ENCODE measurements at places on chromosomes 12 and 14. TPM values are rescaled to one million over a fixed set of nuclear protein-coding genes. Genes with fewer than 3 reads are reported as not detected.

Gene SLC10A1
- not detected for total RNA-seq

Gene ADAMTS20
- total RNA-seq, result not detected

Gene HOXC10
- not detected for total RNA-seq

DNA sequence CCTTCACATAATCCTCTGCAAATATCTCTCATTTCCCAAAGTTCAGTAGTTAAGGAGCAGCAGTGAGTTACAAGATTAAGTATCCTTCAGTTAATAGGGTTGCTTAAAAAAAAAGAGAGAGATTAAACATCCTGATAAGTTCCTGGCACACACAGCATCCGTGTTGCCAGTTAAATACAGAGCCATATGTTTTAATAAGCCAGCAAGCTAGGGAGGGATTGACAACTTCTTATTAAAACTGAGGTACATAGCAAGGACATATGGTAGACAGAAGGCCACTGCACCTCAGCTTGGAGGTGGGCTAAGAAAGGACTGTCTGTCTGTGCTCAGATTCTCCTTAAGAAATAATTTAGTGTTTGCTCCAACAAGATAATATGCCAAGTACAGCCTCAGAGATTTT lies 9.6 kb upstream of the TMEM30B start:
- no peak for DNase-seq
- H3K4me1 ChIP-seq, result peaks cover 31% of the 10 kb centered on the region

DNA sequence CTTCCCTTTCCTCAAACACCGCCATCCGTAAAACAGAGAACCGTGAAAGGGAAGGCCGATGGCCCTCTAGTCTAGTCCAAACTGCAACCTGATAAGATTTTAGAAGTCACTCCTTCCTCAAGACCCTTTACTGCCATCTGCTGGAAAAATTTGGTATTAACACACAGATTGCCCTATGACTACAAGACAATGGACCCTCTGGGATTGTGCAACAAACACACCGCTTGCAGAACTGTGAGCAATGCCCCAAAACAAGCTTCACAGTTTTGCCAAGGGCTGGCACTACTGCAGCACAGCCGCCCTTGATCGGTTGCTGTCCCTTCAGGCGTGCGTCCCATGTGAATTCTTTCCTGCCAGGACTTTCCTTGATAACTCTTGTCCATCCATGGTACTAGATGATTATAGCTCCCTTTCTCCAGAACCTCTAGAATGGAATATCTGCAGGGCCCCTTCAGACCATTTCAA lies 23.1 kb downstream of the LLPH start:
- peaks cover 5% of the 10 kb centered on the region for H3K4me1 ChIP-seq
- H3K27ac ChIP-seq, result no peak overlapping the region
- no peaks in the 10 kb centered on the region for H3K36me3 ChIP-seq
- H3K27me3 ChIP-seq, result peaks cover 28% of the 10 kb centered on the region
- DNase-seq, result peak; percentile 64

- H3K36me3 ChIP-seq, result no peaks in the 10 kb centered on the region
- H3K4me1 ChIP-seq, result peaks cover 6% of the 10 kb centered on the region
- H3K4me3 ChIP-seq, result no peak overlapping the region
- no peaks in the 10 kb centered on the region for H3K27me3 ChIP-seq
- no peak for DNase-seq
These were observed 9.7 kb upstream of the HCAR1 start for GRCh38 chr12:122740351-122740750.

GRCh38 chr12:130281153-130281799 lies 56.4 kb upstream of the PIWIL1 start:
- no peak for DNase-seq
- H3K27ac ChIP-seq, result no peak overlapping the region
- peaks cover 4% of the 10 kb centered on the region for H3K4me1 ChIP-seq

GRCh38 chr14:42719391-42719790 lies 1112.7 kb downstream of the LRFN5 start:
- DNase-seq, result no peak
- no peaks in the 10 kb centered on the region for H3K27me3 ChIP-seq
- no peak overlapping the region for H3K27ac ChIP-seq
- H3K4me3 ChIP-seq, result no peak overlapping the region
- no peaks in the 10 kb centered on the region for H3K36me3 ChIP-seq

DNA sequence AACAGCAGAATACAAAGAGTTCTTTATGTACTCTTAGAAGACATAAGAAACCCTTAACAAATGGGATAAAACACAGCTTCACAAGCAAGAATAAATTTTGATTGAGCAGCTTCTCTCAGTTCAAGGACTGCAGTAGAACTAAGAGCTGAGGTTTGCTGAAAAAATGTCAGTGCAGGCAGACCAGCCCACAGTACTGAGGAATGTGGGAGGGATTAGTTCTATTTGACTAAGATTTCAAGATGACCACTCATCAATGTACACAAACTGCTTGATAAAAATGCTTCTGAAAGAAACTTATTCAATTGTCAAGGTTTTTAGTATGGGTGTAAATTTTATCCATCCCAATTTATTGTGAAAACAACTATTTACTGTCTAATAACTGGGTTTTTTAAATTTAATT lies 138.4 kb downstream of the SEC23A start:
- no peaks in the 10 kb centered on the region for H3K27me3 ChIP-seq
- no peaks in the 10 kb centered on the region for H3K4me1 ChIP-seq
- no peaks in the 10 kb centered on the region for H3K36me3 ChIP-seq
- H3K4me3 ChIP-seq, result no peak overlapping the region
- no peak overlapping the region for H3K27ac ChIP-seq
- DNase-seq, result no peak

DNA sequence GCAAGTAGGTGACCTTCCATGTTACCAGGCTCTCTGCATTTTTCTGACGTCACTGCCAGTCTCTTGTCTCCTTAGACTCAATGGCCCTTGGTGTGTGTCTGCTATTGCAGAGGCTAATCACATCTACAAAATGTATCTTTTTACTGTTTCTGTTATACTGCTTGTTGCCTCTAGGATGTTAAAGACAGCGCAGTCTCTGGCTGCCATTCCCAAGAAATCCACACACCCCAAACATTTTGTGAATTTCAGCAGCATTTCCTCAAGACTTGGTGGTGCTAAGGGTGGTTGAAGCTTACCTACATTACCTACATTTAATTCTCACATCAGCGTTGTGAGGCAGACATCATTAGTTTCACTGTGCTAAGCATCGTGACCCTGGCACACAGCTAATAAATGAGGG lies 87.2 kb downstream of the C12orf75 start:
- H3K36me3 ChIP-seq, result no peaks in the 10 kb centered on the region
- peaks cover 2% of the 10 kb centered on the region for H3K27me3 ChIP-seq
- no peak for DNase-seq
- H3K27ac ChIP-seq, result no peak overlapping the region
- no peak overlapping the region for H3K4me3 ChIP-seq

DNA sequence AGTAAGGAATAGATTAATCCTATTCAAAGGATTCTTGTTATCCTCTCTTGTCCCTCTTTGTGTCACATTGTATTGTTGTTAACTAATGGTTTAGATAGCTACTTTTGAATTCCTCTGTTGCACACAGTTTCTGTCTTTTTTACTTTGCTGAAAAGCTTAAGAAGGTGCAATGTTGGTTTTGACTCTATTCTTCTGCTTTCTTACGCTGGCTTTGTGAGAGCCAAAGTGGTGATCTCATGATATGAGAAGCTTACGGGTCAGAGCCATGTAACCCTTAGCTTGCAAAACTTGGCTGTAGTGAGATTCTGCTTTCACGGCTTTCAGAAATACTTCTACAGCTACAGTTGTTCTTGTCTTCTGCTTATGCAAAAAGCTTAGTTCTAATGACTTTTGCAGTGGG lies 239.7 kb downstream of the TRHDE start:
- no peaks in the 10 kb centered on the region for H3K4me1 ChIP-seq
- no peak overlapping the region for H3K27ac ChIP-seq
- no peaks in the 10 kb centered on the region for H3K36me3 ChIP-seq

DNA sequence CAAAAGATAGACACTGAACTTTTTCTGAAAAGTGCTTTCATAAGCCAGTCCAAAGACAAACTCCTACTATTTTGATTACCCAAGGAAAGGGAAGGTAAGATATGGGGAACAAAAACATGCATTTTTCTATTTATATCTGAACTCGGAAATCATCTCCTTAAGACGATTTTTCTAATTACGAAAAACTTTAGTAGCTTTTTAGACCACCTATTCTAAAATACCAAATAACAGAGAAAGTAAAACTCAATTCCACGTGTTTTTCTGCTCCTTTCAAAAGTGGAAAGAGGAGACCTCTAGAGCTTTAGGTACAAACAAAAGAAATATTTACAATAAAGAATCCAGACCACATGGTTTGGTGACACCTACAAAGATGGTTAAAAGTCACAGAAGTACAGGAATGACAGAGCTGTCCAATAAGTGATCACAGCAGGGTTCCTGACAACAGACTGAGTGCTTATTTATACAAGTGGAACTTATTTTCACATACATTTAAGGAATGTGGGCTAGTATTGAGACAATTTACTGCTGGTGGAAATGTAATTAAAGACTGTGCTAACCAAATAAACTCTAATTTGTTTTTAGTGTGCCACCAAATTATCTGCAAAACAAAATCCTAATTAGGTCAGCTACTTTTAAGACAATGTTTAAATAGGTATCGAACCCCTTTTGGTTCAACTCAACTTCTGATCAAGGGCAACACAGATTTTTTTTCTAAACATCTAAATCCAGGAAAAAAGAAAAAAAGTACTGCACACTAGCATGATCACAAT lies 2.4 kb downstream of the LRIG3 start:
- peaks cover 3% of the 10 kb centered on the region for H3K4me1 ChIP-seq
- H3K4me3 ChIP-seq, result no peak overlapping the region
- H3K27ac ChIP-seq, result no peak overlapping the region
- no peaks in the 10 kb centered on the region for H3K36me3 ChIP-seq

DNA sequence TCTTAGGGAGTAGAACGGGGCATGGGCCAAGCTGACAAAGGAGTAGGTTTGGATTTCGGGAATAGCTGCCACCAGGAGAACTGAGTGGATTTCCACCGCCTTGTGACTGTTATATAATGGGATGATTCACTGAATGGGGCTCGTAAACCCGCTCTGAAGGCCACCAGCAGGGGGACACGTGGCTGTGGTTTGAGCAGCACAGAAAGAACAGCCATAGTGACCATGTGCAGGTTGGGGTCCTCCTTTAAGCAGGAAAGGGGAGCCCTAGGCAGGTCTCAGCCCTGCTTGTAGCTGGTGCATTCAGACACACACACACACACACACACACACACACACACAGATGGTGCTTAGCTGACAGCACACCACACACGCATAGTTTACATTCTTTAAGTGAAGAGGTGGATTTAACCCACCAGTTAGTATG lies 8.6 kb upstream of the ASB2 start:
- no peak overlapping the region for H3K4me3 ChIP-seq
- no peaks in the 10 kb centered on the region for H3K27me3 ChIP-seq
- DNase-seq, result no peak
- H3K36me3 ChIP-seq, result peaks cover 3% of the 10 kb centered on the region
- H3K27ac ChIP-seq, result no peak overlapping the region
- peaks cover 9% of the 10 kb centered on the region for H3K4me1 ChIP-seq

DNA sequence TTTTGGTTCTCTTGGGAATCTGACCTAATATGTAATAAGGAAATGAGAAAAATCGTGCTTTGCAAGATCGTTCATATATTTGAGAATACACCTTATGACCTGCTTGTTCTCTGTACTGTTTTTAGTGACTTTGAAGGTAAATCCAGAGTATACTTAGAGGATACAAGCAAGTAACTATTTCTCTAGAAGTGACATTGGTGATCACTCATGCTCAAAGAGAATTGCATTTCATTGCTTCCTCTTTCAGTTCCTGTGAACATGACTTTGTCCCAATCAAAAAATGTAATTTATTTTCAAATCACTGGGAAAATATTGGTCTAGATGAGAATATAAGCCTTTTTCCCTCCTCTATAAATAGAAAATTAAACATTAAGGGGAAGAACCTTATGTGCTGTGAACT lies 2.7 kb downstream of the KTN1 start:
- H3K27me3 ChIP-seq, result no peaks in the 10 kb centered on the region
- H3K36me3 ChIP-seq, result peaks cover 2% of the 10 kb centered on the region
- H3K27ac ChIP-seq, result no peak overlapping the region

DNA sequence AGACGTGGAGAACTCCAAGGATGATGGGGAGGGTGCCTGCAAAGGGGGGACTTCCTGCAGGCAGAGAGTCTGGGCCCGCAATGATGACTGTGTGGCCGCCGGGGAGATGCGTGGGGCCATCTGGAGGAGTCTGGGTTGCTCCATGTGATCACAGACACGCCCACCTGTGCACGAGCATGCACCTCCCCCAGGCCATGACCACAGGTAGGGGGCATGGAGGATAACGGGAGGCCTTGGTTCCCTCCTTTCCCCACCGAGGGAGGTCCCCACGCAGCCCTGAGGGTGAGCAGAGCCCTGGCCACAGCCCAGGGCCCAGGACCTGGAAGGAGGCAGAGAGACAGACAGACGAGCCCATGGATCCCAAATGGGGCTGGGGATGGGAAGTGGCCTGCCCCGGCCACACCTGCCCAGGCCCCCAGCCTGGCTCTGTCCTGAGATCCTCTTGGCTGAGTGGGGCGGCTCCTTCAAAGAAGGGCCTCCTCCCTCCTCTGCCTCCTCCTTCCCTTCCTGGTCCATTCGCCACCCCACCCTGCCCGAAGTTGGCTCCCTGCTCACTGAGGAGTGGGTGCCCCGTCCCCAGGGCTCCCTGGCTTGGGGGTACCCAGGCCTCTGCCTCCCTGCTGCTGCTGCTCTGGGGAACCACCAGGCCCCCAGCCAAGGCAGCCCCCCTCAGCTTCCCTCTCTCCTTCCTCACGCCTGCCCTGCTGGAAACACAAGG lies 138.2 kb downstream of the CALM1 start:
- no peaks in the 10 kb centered on the region for H3K36me3 ChIP-seq
- H3K27ac ChIP-seq, result no peak overlapping the region
- DNase-seq, result no peak

DNA sequence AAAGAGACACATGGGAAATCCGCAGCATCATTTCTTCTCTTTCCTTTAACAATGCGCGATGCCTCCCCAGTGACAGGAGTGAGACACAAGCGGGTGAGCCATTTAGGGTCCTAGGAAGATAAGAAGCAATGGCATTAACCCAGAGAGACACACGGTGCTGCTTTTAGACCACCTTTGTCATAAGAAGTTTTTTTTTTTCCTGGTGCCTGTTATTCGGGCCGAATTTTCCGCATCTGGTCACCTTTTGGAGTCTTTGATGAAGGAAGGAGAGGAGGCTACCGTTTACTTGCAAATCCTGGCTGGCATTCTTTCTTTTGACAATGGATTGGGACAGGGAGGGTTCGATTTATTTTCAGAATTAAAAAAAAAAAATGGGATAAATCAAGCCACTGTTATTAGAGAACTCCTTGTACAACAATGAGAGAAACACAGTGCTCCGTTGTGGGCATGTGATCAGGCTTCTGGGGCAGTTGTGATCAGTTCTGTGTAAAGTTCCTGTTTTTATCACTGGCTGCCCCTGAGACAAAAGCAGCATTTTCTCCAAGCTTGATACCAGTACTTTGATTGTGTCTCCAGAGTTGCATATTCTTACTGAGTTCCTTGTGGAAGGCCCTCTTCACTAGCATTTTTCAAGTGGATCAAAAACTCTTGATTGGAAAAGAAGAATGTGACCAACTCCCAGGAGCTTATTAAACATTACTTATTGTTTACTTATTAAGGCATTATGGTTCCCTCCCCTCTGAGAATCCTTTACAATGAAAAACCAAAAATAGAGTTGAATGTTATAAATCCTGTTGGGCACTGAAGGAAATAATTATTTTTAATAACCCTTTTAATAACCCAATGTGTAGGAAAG lies 1.1 kb downstream of the DIP2B start:
- H3K36me3 ChIP-seq, result no peaks in the 10 kb centered on the region
- peak overlapping the region; percentile 92 for H3K27ac ChIP-seq
- peaks cover 47% of the 10 kb centered on the region for H3K4me1 ChIP-seq
- H3K4me3 ChIP-seq, result peak overlapping the region; percentile 85

GRCh38 chr12:102417055-102417454 lies 63.3 kb downstream of the IGF1 start:
- no peaks in the 10 kb centered on the region for H3K36me3 ChIP-seq
- peaks cover 21% of the 10 kb centered on the region for H3K27me3 ChIP-seq
- DNase-seq, result no peak
- H3K27ac ChIP-seq, result no peak overlapping the region
- no peak overlapping the region for H3K4me3 ChIP-seq
